ENCODE measurements at places on chromosomes 2 and 18.

- no peak for DNase-seq
These were observed 216.7 kb downstream of the TMEM163 start for GRCh38 chr2:134502104-134502503.

DNA sequence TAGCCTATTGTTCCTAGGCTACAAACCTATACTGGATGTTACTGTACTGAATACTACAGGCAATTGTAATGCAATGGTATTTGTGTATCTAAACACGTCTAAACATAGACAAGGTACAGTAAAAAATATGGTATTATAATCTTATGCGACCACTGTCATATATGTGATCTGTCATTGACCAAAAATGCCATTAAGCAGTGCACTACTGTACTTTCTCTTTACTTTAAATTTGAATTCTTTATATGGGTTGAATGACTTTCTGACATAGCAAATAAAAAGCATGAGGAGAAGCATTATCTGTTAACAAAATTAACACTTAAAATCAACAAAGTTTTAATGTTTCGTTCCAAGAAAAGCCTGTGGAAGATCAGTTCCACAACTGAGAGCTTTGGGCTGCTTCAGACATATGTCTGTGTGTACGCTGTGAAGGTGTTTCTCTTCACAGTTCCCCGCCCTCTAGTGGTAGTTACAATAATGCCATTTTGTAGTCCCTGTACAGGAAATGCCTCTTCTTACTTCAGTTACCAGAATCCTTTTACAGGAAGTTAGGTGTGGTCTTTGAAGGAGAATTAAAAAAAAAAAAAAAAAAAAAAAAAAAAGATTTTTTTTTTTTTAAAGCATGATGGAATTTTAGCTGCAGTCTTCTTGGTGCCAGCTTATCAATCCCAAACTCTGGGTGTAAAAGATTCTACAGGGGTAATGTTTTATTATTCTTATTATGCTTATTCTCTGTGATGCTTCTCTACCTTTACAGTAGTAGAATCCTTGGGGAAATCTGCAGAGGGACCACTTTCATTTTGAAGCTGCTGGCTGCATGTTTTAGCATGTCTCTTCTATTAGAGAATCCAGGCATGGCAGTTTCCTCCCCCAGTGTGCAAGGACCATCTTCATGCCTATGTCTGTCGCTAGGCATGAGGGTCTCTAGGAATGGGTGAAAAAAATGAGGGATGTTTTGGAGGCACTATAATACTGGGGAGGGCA lies 54.5 kb downstream of the SCN2A start:
- no peak for DNase-seq

GRCh38 chr2:119240311-119241204 lies 16.9 kb downstream of the STEAP3 start:
- DNase-seq, result no peak

- DNase-seq, result no peak
These were observed 463.9 kb downstream of the STK39 start for GRCh38 chr2:167783261-167784083.

DNA sequence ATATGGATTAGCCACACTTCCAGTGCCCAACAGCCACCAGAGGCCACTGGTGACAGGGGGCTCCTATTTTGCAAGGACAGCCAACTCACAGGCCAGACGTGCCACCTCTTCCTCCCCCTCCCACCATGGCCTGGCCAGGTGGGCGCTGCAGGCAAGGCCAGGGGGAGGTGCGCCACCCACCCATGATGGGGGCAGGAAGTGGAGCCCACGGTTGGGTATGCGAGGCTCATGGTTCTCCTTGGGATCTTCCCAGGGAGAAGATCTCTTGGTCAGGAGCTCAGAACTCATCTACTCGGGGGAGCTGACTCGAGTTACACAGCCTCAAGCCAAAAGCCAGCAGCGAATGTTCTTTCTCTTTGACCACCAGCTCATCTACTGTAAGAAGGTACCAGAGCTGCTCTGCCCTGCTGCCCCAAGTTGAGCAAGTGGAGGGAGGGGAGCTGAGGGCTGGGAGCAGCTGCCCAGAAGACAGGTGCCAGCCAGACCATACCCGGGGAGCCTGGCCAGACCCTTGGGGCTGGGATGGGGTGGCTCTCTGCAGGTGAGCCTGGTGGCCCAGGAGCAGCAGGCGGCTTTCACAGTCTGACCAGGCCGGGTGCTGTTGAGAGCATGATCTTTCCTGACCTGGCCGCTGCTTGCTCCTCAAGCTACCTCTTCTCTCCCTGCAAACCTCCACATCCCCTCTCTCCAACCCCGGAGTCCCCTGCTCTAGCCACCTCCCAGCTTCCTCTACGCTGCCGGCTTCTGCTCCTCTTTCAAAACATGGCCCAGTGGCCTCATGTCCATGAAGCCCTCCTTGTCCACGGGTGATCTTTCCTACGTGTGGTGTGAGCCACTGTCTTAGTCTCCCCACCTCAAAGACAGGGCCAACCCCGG lies 49.8 kb downstream of the FAM168B start:
- no peak for DNase-seq

All from stimulated activated CD4-positive, alpha-beta T cell treated with anti-CD3 and anti-CD28 coated beads, Interleukin-12 subunit alpha, Interleukin-12 subunit beta, amount 100 ng/mL, for 48 hours (primary cell).